Daoy (cell line): ENCODE measurements at places on chromosomes 4 and X. TPM values are rescaled to one million over a fixed set of nuclear protein-coding genes. Genes with fewer than 3 reads are reported as not detected.
A peak's percentile ranks its signal among the peaks of the same experiment; 100 is the strongest.

GRCh38 chr4:108611365-108611764, 9.0 kb upstream of the RPL34 start:
- no peak for DNase-seq

The HGFAC gene
- total RNA-seq, result not detected in 2 replicates

The CFI gene
- total RNA-seq, result 1.7 and 3.6 TPM in 2 replicates

The ADRA2C gene
- total RNA-seq, result 0.45 and 1.1 TPM in 2 replicates

The SULT1E1 gene
- total RNA-seq, result 0.33 and 1.3 TPM in 2 replicates

- no peak for DNase-seq
Observed at GRCh38 chr4:90542216-90542615, 415.0 kb downstream of the CCSER1 start.

- peak; percentile 66 for DNase-seq
Observed at GRCh38 chrX:10190367-10190766, 33.6 kb downstream of the CLCN4 start.

- no peak for DNase-seq
Observed at GRCh38 chr4:38030023-38030422, 69.8 kb downstream of the PTTG2 start.

- DNase-seq, result no peak
Observed at GRCh38 chr4:155877971-155878370, 11.9 kb upstream of the ASIC5 start.

DNA sequence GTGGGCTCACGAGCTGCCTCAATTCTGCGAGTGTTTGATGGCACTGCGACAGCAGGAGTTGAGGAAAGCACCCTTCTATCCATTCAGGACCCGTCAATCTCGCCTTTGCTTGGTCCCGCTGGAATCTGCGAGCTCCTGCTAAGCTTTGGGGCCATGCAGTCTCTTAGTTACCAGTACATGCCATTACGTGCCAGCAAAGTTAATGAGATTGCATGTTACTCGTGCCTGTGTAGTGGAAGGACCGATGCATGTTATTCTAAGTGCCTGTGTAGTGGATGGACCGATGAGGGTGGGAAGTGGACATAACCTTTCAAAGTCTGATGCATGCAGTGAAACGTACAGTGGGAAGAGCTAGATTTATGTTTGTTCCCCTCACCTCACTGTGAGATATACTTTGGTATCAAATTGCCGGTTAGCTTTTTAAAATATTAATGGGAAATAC, 569 bp downstream of the RPS3A start:
- DNase-seq, result no peak

DNA sequence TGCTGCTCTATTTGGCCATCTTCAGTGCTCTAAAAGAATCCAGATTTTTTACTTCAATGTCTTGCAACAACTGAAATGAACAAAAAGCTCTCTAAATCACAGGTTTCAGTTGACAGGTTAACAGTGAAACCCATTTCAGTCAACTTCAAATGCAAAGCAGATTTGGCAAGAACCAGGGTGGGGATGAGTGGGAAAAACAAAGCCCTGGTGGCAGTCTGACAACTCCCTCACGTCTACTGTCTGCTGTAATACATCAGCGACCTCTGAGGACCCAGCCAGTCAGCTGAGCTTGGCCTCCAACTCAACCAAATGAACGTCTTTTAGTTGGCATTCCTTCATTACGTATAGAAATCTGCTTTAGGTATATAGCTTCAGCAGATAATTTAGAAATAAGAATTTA, 95.8 kb downstream of the COL25A1 start:
- DNase-seq, result no peak

The FAM184B gene
- 0.03 and 0.29 TPM in 2 replicates for total RNA-seq

DNA sequence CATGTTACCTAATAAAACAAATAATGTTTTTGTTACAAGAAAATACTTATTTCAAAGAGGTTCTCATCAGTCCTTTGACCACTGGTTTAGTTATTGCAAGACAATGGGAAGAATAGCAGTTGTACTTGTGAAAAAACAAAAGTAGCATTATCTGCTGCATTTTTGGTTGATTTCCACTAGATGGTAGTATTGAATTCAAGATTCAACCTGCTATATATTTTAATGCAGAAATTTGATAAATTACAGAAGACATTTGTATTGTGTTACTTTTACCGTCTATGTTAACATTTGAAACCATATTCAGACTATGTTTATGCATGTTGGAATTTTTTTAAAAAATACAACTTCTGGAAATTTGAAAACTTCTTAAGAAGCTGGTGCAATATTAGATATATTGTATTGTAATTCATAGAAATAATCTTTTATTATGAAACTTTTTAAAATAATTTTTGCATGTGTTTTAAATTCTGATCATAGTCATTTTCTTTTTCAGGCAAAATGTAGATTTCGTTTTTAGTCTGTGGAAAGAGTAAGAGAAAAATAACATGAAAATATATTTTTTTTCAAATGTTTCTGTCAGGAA, 56.4 kb downstream of the SPCS3 start:
- DNase-seq, result no peak

DNA sequence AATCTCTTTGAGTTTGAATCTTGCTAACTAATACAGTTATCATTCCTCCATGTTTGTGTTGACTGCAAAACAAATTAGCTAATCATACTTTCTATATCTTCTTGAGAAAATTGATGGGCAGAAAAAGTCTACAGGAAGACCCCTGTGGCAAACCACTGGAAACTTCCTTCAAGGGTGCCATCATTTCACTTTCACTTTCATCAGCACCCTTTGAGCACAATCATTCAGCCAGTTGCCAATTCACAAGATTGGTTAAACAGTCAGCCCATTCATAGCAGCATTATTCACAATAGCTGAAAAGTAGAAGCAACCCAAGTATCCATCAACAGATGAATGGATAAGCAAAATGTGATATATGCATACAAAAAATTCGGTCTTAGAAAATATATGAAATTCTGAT, 101.5 kb downstream of the CCDC160 start:
- DNase-seq, result peak; percentile 2

DNA sequence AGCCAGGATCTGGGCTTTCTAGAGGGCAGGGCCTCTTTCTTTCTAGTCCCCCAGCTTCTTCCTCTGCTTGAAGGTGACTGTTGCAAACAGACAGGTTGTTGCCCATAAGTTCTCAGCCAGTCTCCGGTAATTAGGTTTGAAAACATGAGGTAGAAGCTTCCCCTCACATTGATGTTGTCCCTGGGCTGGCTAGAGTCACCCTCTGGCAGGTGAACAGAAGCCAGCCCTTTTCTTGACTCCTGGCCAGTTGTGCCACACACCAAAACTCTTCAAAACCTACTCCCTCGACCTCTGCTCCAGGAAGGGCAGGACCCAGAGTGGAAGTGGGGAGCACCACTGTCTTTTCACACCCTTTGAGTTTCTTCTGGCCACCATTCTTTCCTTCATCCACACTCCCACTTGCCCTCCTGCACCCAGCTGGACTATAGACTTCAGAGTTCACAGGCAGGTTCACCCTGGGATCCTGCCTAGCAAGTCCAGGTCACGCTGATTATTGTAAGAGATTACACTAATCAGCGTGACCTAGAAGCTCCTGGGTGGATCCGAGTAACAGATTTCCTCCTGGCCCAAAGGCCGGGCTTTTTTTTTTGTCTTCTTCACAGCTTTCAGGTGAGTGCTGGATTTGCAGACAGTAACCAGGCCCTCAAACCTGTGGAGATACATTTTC, 37.4 kb upstream of the ARHGAP6 start:
- no peak for DNase-seq

The MAGED4 gene
- 25.5 and 42.3 TPM in 2 replicates for total RNA-seq

GRCh38 chr4:16253127-16253960, 27.1 kb upstream of the TAPT1 start:
- DNase-seq, result peak; percentile 48

GRCh38 chr4:93648258-93648657, 180.3 kb upstream of the ATOH1 start:
- no peak for DNase-seq

DNA sequence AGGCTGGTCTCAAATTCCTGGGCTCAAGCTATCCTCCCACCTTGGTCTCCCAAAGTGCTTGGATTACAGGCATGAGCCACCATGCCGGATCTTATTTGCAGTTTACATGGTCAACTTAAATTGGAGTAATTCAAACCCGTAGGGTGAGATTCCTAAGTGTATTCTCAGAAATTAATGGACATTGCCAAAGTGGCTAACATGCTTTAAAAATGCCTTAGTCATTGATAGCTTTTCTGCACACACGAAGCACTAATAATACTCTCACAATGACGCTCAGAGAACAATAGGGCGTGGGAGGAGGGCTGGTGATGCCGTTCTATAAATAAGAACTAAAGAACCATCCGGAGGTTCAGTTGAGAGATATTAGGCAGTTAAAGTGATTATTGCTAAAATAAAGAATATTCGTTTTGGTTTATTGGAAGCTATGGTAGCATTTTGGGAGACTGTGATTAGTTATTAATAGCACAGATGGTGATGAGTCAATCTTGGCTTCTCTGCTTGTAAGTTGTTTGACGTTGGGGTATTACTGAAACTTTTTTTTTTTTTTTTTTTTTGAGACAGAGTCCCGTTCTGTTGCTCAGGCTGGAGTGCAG, 79.1 kb downstream of the TRAPPC11 start:
- DNase-seq, result no peak

DNA sequence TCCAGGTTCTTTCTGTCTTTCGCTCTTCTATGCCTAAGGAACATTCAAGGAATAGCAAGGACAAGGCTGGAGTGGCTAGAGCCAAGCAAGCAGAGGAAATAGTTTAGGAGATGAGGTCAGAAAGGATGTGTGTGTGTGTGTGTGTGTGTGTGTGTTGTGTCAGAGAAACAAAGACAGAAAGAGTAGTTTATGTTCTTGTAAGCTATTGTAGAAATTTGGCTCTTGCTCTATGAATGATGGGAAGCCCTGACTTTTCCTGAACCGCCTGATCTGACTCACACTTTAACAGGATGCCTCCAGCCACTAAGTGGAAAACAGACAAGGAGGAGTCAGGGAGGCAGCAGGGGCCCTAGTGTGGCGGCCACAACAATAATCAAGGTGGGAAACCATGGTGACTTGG, 39.7 kb downstream of the LGI2 start:
- peak; percentile 52 for DNase-seq

DNA sequence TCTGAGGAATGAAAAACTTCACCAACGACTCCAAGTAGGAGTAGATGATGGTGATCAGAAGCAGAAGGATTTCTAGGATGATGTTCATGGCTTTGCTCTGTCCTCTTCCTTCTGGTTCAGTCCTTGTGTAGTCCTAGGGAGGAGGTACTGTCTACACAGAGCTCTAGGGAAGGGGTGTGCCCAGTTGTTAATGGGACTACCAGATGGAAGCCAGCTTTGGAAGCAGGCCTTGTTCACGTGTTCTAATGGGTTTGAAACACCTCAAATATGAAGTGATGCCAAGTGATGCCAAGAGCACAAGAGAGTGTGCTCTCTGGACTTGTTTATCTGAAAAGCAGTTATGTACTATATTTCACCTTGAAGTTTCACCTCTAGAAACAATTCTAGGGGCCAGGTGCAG, at the start of gene HSD17B13:
Gene HSD17B13 (minus strand): TSS at position 129 of the 400 bp plus-strand sequence. CDS start 41 bp downstream, at position 88.
- DNase-seq, result no peak

GRCh38 chr4:147813109-147813773, 81.4 kb downstream of the ARHGAP10 start:
- DNase-seq, result no peak

GRCh38 chrX:112612558-112612957, 67.2 kb downstream of the LHFPL1 start:
- DNase-seq, result no peak

DNA sequence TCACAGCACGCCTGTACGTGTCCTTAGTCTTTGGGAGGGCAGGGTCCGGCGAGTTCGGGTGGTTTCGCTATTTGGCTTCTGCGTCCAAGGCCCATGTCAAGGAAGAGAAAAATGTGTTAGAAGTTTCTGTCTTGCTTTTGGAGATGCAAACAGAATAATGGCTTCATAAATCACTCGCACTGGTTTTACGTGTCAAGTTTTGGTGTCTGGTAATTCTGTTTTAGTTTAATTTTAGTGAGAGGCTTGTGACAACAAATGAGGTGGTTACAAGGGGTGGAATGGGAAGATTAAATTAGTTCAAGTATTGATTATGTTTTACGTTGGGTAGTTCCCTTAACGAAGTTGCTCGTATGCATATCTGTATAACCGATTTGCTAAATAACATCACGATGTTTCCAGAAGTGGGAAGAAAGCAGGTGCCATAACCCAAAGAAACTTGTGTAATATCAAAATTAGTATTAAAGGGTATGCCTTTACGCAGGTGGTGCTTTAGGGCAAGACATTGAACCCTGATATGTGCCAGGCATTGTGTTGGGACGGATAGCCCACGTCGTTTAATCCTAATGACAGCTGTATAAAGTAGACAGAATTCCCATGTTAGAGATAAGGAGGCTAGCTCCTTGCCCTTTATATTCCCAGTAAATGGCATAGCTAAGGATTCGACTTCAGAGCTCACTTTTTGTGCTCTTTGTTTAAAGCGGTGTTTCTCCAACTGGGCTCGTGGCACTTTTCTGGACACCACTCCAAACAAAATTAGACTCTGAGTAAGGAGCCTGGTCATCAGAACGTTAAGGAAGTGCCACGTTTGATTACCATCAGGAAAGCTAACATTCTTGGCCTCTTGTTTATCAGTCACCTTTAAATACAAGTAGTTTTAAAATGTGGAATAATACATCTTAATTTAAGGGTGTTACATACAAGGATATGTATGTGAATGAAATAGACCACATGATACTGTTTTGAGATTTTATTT, 843 bp downstream of the RPL34 start:
- DNase-seq, result no peak

The ZRSR2 gene
- total RNA-seq, result 3.1 and 6.0 TPM in 2 replicates

- no peak for DNase-seq
Observed at GRCh38 chrX:46627062-46627461, 53.5 kb downstream of the CHST7 start.

DNA sequence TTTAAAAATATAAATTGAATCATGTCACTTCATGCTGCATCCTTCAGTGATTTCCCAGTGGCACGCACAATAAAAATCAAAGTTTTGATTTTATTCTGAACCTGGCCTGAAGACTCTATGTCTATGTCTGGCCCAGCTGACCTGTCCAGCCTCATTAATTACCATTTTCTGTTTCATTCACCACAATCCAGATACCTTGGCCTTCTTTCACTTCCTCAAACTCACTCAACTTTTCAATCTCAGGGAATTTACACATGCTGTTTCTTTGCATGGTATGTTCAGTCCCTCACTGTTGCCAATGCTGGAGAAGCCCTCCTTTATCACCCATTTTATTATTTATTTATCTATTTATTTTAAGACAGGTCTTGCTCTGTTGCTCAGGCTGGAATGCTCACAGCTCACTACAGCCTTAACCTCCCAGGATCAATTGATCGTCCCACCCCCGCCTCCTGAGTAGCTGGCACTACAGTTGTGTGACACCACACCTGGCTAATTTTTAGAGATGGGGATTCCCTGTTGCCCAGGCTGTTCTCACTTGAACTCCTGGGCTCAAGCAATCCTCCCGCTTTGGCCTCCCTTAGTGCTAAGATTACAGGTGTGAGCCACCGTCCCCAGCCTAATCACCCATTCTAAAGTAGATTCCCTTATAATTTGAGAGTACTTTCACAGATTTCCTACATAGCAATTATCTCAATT, 43.1 kb downstream of the ZGRF1 start:
- DNase-seq, result no peak

The LPAR4 gene
- not detected in 2 replicates for total RNA-seq

GRCh38 chr4:39626261-39626660, 12.4 kb downstream of the SMIM14 start:
- DNase-seq, result no peak
